ENCODE measurements at places on chromosomes 2 and 18. TPM values are rescaled to one million over a fixed set of nuclear protein-coding genes. Genes with fewer than 3 reads are reported as not detected.
A peak's percentile ranks its signal among the peaks of the same experiment; 100 is the strongest.

Gene PSME4
- 140 TPM for total RNA-seq

Gene RSAD2
- total RNA-seq = 2.3 TPM

Gene AKAIN1
- total RNA-seq = not detected

Gene GAD1
- total RNA-seq = not detected

Gene RUFY4
- not detected for total RNA-seq

Gene GYPC
- 61.6 TPM for total RNA-seq

Gene LIPG
- 0.95 TPM for total RNA-seq

Gene NUP35
- total RNA-seq = 9.0 TPM

Gene RPRM
- not detected for total RNA-seq

Gene PAIP2B
- 31.9 TPM for total RNA-seq

Gene CACNB4
- total RNA-seq = 0.30 TPM

GRCh38 chr18:58534535-58535301 lies 94.2 kb downstream of the ALPK2 start:
- DNase-seq = no peak
- H3K36me3 ChIP-seq = no peaks in the 10 kb centered on the region
- H3K27ac ChIP-seq = peak overlapping the region; percentile 30
- H3K4me1 ChIP-seq = peaks cover 2% of the 10 kb centered on the region
- H3K27me3 ChIP-seq = no peaks in the 10 kb centered on the region

- H3K4me3 ChIP-seq = peak overlapping the region; percentile 73
- H3K27ac ChIP-seq = peak overlapping the region; percentile 88
- H3K27me3 ChIP-seq = no peaks in the 10 kb centered on the region
- H3K36me3 ChIP-seq = no peaks in the 10 kb centered on the region
These were observed 4.9 kb upstream of the SIX2 start for GRCh38 chr2:45014016-45014702.

DNA sequence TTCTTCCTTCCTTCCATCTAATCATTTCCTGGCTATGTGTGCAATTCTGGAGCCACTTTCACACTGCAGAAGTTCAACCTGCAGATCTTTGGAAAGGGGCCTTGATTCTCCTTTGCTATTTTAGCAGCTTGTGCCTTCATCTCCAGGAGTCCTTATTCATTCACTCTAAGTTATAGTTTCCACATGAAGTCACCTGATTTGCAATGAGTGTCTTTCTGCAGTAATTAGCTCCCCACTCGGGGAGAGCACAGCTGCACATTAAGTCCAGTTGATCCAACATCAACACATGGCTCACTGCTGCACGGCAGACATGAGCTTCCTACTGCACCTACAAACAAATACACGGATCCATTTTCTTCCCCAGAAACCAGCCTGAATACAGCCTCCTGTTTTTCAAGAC lies 323.1 kb upstream of the TNP1 start:
- peaks cover 14% of the 10 kb centered on the region for H3K4me1 ChIP-seq
- no peak overlapping the region for H3K27ac ChIP-seq
- no peak for DNase-seq
- H3K4me3 ChIP-seq = no peak overlapping the region
- H3K36me3 ChIP-seq = no peaks in the 10 kb centered on the region

- H3K36me3 ChIP-seq = no peaks in the 10 kb centered on the region
- no peak overlapping the region for H3K27ac ChIP-seq
- H3K4me3 ChIP-seq = no peak overlapping the region
- no peak for DNase-seq
- H3K4me1 ChIP-seq = no peaks in the 10 kb centered on the region
- H3K27me3 ChIP-seq = no peaks in the 10 kb centered on the region
These were observed 1041.2 kb upstream of the CELF4 start for GRCh38 chr18:38606841-38607240.

DNA sequence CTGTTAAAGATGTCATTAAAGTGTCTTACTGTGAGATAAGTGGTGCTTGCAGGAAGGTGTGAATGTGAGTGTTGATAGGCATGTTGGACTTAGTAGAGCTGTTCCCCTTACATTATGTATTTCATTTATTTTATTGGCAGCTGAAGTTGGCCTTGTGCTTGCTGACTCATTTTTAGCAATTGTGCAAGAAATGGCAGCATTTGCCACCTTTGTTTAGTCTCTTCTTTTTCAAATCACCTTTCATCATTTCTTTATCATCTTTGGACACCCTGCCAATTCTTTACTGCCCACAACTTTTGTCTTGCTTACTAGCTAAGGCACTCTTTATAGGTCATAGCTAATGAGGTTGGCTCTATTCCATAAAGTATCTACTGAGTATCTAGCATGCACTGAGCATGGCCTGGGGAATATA lies 130.3 kb upstream of the LYPD6 start:
- no peaks in the 10 kb centered on the region for H3K27me3 ChIP-seq
- H3K36me3 ChIP-seq = no peaks in the 10 kb centered on the region
- no peak overlapping the region for H3K27ac ChIP-seq
- H3K4me3 ChIP-seq = no peak overlapping the region
- no peaks in the 10 kb centered on the region for H3K4me1 ChIP-seq

GRCh38 chr18:13563390-13563805 lies 163.0 kb downstream of the FAM210A start:
- DNase-seq = no peak
- H3K36me3 ChIP-seq = no peaks in the 10 kb centered on the region
- peaks cover 20% of the 10 kb centered on the region for H3K4me1 ChIP-seq
- no peak overlapping the region for H3K27ac ChIP-seq
- no peaks in the 10 kb centered on the region for H3K27me3 ChIP-seq
- no peak overlapping the region for H3K4me3 ChIP-seq

- H3K4me1 ChIP-seq = no peaks in the 10 kb centered on the region
- H3K27ac ChIP-seq = no peak overlapping the region
- no peak for DNase-seq
- H3K36me3 ChIP-seq = no peaks in the 10 kb centered on the region
- H3K27me3 ChIP-seq = no peaks in the 10 kb centered on the region
These were observed 286.2 kb upstream of the ACVR2A start for GRCh38 chr2:147558620-147559019.

- no peak for DNase-seq
- no peak overlapping the region for H3K4me3 ChIP-seq
- H3K4me1 ChIP-seq = no peaks in the 10 kb centered on the region
- no peak overlapping the region for H3K27ac ChIP-seq
These were observed 971.0 kb upstream of the GYPC start for GRCh38 chr2:125684932-125685331.

- no peaks in the 10 kb centered on the region for H3K4me1 ChIP-seq
- no peak overlapping the region for H3K4me3 ChIP-seq
- H3K27ac ChIP-seq = no peak overlapping the region
- no peaks in the 10 kb centered on the region for H3K27me3 ChIP-seq
- no peak for DNase-seq
These were observed 458.6 kb downstream of the FBXO15 start for GRCh38 chr18:73688851-73689711.

DNA sequence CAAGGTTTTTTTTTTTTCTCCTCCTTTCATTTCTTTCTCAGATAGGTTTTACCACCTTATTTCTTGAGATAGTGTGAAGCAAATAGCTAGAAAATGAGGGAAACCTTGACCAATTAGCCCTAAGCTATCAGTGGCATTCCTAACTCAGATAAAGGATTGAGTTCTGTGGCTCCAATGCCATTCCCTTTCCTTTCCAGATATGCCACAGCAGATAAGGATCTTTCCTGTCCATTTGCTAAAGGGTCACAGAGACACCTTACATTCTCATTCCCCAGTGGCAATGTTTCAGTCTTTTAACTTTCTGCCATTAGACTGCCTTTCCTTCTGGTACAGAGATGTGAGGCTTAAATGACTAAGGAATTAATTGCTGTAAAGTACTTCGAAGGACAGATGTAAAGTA lies 81.7 kb downstream of the MGAT5 start:
- no peak overlapping the region for H3K27ac ChIP-seq
- H3K27me3 ChIP-seq = no peaks in the 10 kb centered on the region
- no peak for DNase-seq
- H3K4me3 ChIP-seq = no peak overlapping the region
- H3K4me1 ChIP-seq = no peaks in the 10 kb centered on the region

- H3K4me3 ChIP-seq = peak within 1 kb of the TSS; percentile 81
- H3K4me1 ChIP-seq = peaks cover 50% of the 10 kb centered on the region
- H3K27me3 ChIP-seq = no peaks in the 10 kb centered on the region
These were observed at the start of gene VAMP5 for GRCh38 chr2:85584354-85584856. Gene VAMP5, plus strand, starts transcription at chr2:85584431. Its CDS starts 60 bp downstream, at chr2:85584491.

DNA sequence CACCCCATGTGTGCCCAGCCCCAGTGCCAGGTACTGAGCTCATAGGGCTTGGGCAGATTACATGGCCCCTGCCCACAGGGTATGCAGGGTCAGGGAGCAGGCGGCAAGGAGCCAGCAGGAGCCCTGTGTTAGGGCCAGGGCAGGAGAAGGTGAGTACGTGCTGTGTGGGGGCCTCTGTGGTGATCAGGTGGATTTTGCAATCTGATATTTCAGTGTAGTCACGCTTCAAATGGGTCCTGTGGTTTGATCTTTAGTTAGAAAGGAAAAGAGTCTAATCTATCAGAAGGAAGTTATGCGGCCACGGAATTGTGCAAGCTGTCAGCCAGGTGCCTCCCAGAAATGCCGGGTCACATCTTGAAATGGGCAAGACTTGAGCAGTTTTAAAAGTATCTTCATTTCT lies 13.9 kb downstream of the UBE2F start:
- H3K36me3 ChIP-seq = peaks cover 12% of the 10 kb centered on the region
- H3K4me1 ChIP-seq = peaks cover 36% of the 10 kb centered on the region
- H3K27ac ChIP-seq = no peak overlapping the region
- H3K27me3 ChIP-seq = no peaks in the 10 kb centered on the region
- H3K4me3 ChIP-seq = no peak overlapping the region
- DNase-seq = no peak

DNA sequence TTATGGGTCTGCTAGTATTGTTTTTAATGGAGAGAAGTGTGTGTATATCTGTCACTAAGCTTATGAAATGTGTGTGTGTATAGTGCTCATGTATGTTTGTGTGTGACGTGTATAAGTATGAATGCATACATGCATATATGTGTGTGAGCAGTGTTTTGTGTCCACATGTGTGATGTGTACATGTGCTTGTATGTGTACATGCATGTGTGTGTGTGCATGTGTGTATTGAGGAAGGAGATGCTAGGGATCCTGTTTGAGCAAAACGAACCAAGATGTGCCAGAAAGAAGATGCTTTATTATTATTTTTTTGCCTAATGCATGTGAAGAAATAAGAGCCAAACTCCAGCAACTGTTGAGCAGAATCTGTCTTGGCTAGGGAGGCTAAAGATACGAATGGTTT lies 301.3 kb upstream of the SKOR2 start:
- H3K4me1 ChIP-seq = no peaks in the 10 kb centered on the region
- no peaks in the 10 kb centered on the region for H3K27me3 ChIP-seq
- no peak for DNase-seq
- H3K36me3 ChIP-seq = no peaks in the 10 kb centered on the region

- no peak overlapping the region for H3K4me3 ChIP-seq
- no peak overlapping the region for H3K27ac ChIP-seq
- no peak for DNase-seq
- H3K36me3 ChIP-seq = no peaks in the 10 kb centered on the region
These were observed 39.2 kb downstream of the SEMA4F start for GRCh38 chr2:74693213-74693612.

DNA sequence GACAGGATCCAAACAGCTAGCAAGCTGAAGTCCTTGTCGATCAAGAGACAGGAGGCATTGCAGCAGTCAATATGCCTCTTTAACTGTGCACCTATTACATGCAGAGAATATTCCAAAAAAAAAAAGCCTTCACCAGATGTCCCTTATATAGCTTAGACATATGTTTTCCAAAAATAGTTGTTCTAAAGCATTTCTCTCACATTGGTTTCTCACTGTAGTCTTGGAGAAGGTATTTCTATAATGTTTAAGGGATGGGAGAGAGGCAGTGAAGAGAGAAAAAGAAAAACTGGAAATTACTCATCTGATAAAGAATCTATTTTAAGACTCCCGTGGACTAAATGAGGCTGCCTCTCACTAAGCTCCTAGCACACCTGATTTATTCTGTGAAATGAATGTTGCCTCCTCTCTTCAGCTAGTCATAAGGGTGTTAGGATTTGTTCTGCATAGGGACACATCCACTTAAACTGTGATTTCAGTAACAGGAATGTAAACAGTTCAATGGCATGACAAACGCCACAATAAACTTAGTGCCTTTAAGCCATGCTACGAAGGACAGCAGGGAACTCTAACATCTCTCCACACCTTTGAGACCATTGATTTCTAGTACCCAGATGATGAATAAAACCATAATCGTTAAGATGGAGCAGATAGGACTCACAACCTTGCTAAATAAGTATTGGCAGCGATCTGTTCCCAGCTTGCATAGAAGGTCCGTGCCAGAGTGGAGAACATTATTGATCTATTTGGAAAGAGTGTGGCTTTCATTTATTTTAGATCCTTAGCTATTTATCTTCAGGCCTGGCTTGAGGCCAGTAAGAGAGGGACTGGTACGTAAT lies 98.6 kb upstream of the NCK2 start:
- no peak for DNase-seq
- H3K27ac ChIP-seq = no peak overlapping the region
- H3K4me3 ChIP-seq = no peak overlapping the region
- H3K4me1 ChIP-seq = no peaks in the 10 kb centered on the region
- H3K36me3 ChIP-seq = no peaks in the 10 kb centered on the region

DNA sequence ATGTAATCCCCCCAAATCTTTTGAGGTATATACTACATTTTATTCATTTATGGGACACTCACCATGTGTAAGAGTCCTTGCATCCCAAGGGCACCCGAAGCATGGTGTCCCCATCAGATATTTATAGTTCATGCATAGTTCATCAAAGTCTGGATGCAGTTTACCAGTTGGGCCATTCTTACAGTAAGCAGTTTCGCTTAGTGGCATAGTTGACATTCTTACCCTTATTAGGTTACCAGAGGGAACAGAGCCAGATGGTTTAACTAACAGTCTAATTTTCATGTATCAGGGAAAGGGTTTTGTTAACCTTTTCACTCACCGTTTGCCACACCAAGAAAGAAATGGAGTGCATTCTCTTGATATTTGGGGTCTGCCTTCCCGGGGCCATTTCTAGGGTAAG lies 7.1 kb downstream of the ZNF407 start:
- no peaks in the 10 kb centered on the region for H3K36me3 ChIP-seq
- H3K4me3 ChIP-seq = no peak overlapping the region
- H3K4me1 ChIP-seq = peaks cover 11% of the 10 kb centered on the region
- DNase-seq = no peak

- H3K36me3 ChIP-seq = no peaks in the 10 kb centered on the region
- H3K27me3 ChIP-seq = no peaks in the 10 kb centered on the region
- H3K4me1 ChIP-seq = no peaks in the 10 kb centered on the region
- H3K27ac ChIP-seq = no peak overlapping the region
These were observed 220.0 kb downstream of the METTL4 start for GRCh38 chr18:2351126-2351850.

GRCh38 chr18:13260197-13260934 lies 41.8 kb downstream of the LDLRAD4 start:
- H3K36me3 ChIP-seq = no peaks in the 10 kb centered on the region
- peak overlapping the region; percentile 58 for H3K27ac ChIP-seq
- H3K27me3 ChIP-seq = no peaks in the 10 kb centered on the region

- H3K27ac ChIP-seq = no peak overlapping the region
- H3K27me3 ChIP-seq = no peaks in the 10 kb centered on the region
- H3K4me1 ChIP-seq = no peaks in the 10 kb centered on the region
- DNase-seq = no peak
- no peak overlapping the region for H3K4me3 ChIP-seq
These were observed 1889.7 kb upstream of the CELF4 start for GRCh38 chr18:39455285-39455684.

DNA sequence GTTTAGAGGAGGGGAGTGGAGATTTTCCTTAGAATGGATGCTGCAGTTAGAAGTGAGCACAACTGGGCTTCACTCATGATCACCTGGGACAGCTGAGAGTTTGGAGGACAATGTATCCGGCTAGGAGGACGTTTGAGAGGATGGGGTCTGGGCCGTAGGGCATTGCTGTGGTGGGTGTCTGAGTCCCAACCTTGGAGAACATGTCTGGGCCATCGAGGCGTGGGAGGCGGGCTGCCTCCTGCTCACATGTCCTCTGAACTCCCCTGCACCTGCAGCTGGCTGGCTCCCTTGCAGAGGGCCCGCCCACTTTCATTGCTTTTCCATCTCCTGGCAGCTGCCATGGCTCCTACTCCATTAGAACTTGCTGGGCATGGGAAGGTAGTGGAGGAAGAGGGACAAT lies 203.0 kb upstream of the PXDN start:
- H3K27me3 ChIP-seq = no peaks in the 10 kb centered on the region
- H3K27ac ChIP-seq = no peak overlapping the region
- H3K36me3 ChIP-seq = no peaks in the 10 kb centered on the region
- DNase-seq = no peak
